ENCODE measurements at places on chromosomes 1 and 21. TPM values are rescaled to one million over a fixed set of nuclear protein-coding genes. Genes with fewer than 3 reads are reported as not detected.
A peak's percentile ranks its signal among the peaks of the same experiment; 100 is the strongest.

DNA sequence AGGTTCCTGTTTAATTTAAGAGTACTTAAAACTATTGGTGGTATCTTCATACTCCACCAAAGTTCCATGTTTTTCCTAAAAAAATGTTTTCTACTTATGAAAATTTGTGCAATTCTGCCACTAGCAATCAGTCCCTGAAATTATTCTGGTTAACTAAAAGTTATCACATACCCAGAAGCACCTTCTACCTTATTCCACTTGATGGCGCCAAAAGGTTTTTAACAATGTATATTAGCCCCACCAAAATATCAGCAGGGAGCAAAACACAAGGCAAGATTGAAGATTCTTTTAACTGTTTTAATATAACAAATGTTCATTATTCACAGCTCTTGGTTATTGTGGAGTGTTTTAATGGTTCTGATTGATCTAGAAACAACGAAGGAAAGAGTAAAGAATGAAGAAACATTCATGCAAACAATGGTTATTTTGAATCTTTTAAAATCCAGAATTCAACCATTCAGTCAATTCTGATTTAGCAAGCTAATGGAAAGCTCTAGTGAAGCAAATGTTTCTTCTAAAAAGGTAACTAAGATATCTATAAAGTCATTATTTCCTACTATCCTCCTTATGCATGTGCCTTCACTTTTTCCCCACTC, 67.2 kb downstream of the TTLL7 start:
- DNase-seq, result peak; percentile 30
- no peaks in the 10 kb centered on the region for H3K27me3 ChIP-seq
- no peaks in the 10 kb centered on the region for H3K4me1 ChIP-seq
- no peak overlapping the region for H3K27ac ChIP-seq
- no peaks in the 10 kb centered on the region for H3K36me3 ChIP-seq

DNA sequence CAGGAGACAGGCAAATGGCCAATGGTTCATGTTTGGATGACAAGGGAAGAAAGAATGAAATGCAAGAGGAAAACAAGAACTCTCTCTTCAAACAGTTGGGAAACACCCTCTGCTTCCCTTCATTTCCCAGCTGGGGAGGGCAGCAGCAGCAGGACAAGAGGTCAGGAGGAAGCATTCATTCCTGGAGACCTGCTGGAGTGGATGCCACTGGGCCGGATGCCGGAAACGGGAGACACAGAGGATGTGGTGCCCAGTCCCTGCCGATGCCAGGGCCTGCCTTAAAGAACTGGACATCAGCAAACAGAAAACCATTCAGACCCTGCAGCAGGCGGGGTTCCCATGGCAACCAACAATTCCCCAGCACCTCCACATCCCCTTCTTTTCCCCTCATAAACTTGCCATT, 102.3 kb upstream of the ZNF648 start:
- H3K4me3 ChIP-seq, result no peak overlapping the region
- no peaks in the 10 kb centered on the region for H3K36me3 ChIP-seq
- DNase-seq, result peak; percentile 49
- peaks cover 8% of the 10 kb centered on the region for H3K4me1 ChIP-seq
- H3K27ac ChIP-seq, result no peak overlapping the region

DNA sequence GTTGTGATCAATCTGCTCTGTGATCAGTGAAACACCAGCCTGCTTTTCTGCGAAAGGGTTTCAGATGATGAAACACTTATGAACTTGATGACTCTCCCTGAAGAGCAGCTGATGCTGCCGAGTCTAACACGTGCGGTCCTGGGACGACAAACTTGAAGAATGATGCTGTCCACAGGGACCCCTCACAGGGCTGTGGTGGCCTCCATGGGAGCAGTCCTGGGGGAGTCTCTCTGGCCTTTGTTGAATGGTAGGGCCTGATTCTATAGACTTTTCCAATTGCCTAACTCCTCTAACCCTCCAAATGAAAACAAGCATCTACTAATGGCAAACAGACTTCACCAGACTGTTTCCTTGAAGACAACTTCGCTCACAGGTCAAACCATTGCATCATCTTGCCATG, at the start of gene OR2T10:
OR2T10 (minus strand) TSS at position 112 of the 400 bp plus-strand sequence. CDS start 3,932 bp downstream, outside the sequence.
- no peaks in the 10 kb centered on the region for H3K4me1 ChIP-seq
- H3K36me3 ChIP-seq, result no peaks in the 10 kb centered on the region
- no peak for DNase-seq
- H3K4me3 ChIP-seq, result no peak within 1 kb of the TSS
- no peaks in the 10 kb centered on the region for H3K27me3 ChIP-seq
- H3K27ac ChIP-seq, result no peak within 1 kb of the TSS

DNA sequence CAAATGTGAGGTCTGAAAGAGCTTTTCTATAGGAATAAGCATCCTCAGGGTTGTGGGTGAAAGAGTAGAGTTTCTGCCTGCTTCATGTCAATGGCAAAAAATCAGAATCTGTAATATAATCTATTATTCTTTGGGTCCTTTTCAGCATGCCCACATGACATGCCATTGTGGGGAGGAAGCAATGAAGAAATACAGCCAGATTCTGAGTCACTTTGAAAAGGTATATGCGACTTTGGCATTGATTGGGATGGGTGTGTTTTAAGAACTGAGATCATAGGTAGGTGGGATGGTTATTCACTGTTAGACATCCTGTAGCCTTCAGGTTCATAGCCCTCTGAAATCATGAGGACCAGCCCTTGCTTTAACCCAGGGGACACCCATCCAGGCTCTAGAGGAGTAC, 1.8 kb downstream of the IL20 start:
- H3K27ac ChIP-seq, result no peak overlapping the region
- H3K36me3 ChIP-seq, result no peaks in the 10 kb centered on the region
- DNase-seq, result no peak
- no peak overlapping the region for H3K4me3 ChIP-seq
- H3K27me3 ChIP-seq, result no peaks in the 10 kb centered on the region

- no peaks in the 10 kb centered on the region for H3K36me3 ChIP-seq
- no peaks in the 10 kb centered on the region for H3K4me1 ChIP-seq
- no peak overlapping the region for H3K27ac ChIP-seq
- DNase-seq, result no peak
- no peaks in the 10 kb centered on the region for H3K27me3 ChIP-seq
These were observed 64.4 kb downstream of the SUSD4 start for GRCh38 chr1:223299553-223299952.

- no peak overlapping the region for H3K4me3 ChIP-seq
- no peaks in the 10 kb centered on the region for H3K36me3 ChIP-seq
- H3K4me1 ChIP-seq, result no peaks in the 10 kb centered on the region
These were observed 66.7 kb downstream of the MAGI3 start for GRCh38 chr1:113456967-113457366.

- H3K27ac ChIP-seq, result peak within 1 kb of the TSS; percentile 68
- peak within 1 kb of the TSS; percentile 76 for H3K4me3 ChIP-seq
- peaks cover 6% of the 10 kb centered on the region for H3K4me1 ChIP-seq
- H3K36me3 ChIP-seq, result no peaks in the 10 kb centered on the region
These were observed at the start of gene BOLA1 for GRCh38 chr1:149899460-149900284. TSS of gene BOLA1 (plus strand) at chr1:149899568. CDS start at chr1:149900060, 492 bp downstream.

- H3K4me1 ChIP-seq, result no peaks in the 10 kb centered on the region
- DNase-seq, result no peak
- no peaks in the 10 kb centered on the region for H3K27me3 ChIP-seq
- no peak overlapping the region for H3K27ac ChIP-seq
- no peaks in the 10 kb centered on the region for H3K36me3 ChIP-seq
These were observed 325.1 kb downstream of the HHAT start for GRCh38 chr1:210653771-210654170.

DNA sequence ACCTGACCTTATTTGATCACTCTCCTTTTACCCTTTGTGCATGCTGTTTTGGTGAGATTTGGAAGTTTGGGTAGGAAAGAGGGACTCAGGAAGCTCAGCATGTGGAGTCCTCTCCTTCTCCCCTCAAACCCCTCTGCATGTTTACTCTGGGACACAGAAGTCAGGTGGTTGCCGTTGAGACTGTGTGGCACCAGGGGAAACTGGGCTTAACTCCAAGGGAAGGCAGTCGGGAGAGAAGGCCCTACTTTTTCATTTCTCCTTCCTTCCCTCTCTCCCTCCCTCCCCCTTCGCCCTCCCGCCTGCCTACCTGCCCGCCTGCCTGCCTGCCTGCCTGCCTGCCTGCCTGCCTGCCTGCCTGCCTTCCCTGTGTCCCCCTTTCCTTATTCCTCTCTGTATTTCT, 34.8 kb upstream of the TTC22 start:
- no peak overlapping the region for H3K4me3 ChIP-seq
- H3K36me3 ChIP-seq, result no peaks in the 10 kb centered on the region
- H3K27me3 ChIP-seq, result no peaks in the 10 kb centered on the region
- no peaks in the 10 kb centered on the region for H3K4me1 ChIP-seq
- H3K27ac ChIP-seq, result no peak overlapping the region
- no peak for DNase-seq

DNA sequence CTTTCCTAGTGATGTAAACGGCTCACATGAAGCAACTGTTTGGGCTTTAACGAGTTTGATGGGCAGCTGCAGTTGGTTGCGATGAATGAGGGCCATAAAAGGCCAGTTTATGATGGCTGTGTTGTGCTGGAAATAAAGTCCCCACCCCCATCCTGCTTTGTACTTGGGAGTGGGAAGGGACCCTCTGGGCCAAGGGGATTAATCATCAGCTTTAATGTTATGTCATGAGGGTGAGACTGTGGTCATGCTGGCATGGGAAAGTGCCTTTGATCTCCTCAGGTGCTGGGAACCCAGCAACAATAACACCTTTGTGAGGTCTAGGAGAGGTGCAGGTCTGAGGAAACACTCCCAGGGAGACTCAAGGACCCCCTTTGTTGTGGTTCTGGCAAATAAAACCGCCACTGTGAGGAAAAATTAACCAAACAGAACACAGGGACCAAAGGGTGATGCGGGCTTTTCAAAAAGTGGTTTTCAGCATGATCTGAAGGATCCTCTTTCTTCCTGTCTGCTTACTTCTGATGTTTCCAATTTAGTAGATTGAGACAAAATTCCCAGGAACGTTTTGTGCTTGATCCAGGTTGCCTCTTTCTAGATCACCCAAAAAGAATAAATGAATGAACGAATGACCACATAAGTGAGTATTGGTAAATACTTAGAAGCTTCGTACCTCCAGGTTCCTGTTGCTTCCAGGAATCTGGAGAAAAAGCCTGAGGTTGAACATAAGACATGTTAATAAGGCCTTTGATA, 257.8 kb upstream of the HOOK1 start:
- no peak for DNase-seq
- H3K27ac ChIP-seq, result no peak overlapping the region
- no peaks in the 10 kb centered on the region for H3K27me3 ChIP-seq
- no peaks in the 10 kb centered on the region for H3K4me1 ChIP-seq
- no peak overlapping the region for H3K4me3 ChIP-seq

DNA sequence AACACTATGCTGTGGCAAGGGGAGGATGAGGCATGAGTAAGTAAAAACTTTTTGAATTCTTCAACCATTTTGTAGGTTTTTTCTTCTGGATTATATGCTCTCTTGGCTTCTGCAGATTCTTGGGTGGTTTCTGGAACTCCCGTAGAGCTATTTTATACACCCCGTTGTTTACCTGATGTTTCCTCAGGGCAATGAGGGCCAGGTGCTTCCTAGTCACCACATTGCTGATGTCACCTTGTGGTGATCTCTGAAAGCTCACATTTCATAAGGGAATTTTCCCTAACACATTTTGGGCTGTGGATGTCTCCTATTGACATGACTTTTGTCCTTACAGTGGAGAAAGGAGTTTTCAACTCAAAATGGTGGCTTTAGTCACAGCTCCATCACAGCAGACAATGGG, 356.6 kb downstream of the PLA2G4A start:
- H3K27me3 ChIP-seq, result no peaks in the 10 kb centered on the region
- DNase-seq, result no peak
- H3K4me3 ChIP-seq, result no peak overlapping the region
- no peak overlapping the region for H3K27ac ChIP-seq
- H3K4me1 ChIP-seq, result no peaks in the 10 kb centered on the region

DNA sequence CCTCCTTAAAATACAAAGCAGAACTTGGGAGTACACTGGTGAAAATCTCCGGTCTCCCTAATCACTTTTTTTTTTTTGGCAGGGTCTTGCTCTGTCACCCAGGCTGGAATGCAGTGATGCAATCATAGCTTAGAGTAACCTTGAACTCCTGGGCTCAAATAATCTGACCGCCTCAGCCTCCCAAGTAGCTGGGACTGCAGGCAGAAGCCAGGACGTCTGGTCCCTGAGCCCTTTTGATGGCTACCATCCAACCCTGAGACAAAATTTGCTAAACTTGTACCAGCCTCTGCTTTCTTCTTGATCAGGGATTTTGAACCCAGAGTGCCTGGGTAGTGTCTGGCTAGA, 4.1 kb downstream of the L1TD1 start:
- H3K36me3 ChIP-seq, result no peaks in the 10 kb centered on the region
- peak; percentile 30 for DNase-seq
- H3K4me1 ChIP-seq, result peaks cover 9% of the 10 kb centered on the region
- no peak overlapping the region for H3K4me3 ChIP-seq
- H3K27me3 ChIP-seq, result no peaks in the 10 kb centered on the region

The FBXO42 gene
- polyA plus RNA-seq, result 25.0 TPM

The OR4F16 gene
- not detected for polyA plus RNA-seq

The RGL1 gene
- 34.3 TPM for polyA plus RNA-seq

The AMY1C gene
- 4.4 TPM for polyA plus RNA-seq

The PMVK gene
- polyA plus RNA-seq, result 44.6 TPM

The CLDN17 gene
- 0.46 TPM for polyA plus RNA-seq

The GUCA2B gene
- polyA plus RNA-seq, result not detected

The MEX3A gene
- polyA plus RNA-seq, result 0.87 TPM

All from testis (tissue), 5 donors.